ENCODE measurements at places on chromosomes 2 and 18.

DNA sequence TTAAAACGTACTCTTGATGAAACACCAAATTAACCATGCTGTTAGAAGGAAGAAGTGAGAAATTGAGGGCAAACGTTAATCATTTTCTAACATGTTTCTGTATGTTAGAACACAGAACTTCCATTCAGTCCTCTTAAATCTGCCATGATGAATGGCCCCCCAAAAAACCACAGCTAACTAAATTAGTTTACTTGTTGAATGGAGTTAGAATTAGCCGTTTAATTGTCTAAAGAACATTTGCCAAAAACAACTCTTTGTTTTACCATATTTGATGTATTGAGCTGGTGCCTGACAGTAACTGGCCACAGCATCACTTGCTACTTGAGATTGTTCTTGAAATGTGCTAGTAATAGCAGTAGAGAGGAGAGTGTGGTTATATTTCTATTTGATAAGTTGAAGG, 12.7 kb downstream of the CCNYL1 start:
- no peak for DNase-seq

GRCh38 chr18:51448949-51449348, 251.5 kb upstream of the MEX3C start:
- DNase-seq: no peak

GRCh38 chr2:206790311-206790935, 25.0 kb downstream of the FASTKD2 start:
- no peak for DNase-seq

- no peak for DNase-seq
Observed at GRCh38 chr2:196170213-196170605, 1.2 kb downstream of the STK17B start.

DNA sequence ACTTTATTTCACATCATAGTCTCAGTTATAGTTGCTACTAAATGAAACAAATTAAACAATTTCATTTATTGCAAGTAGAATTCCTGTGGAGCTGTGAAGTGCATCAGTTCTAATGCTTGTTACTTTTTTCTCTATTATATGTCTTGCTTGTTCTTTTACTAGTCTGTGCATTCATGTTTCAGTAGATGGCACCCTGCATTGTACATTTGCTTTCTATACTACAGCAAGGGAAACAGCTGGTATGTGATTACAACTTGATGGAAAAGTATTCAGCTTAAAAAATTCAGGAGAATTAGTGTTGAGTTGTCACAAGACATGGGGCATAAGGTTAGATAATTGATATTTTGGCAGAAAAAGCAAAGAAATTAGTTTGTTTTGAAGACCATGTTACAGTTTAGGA, 72.3 kb downstream of the TANK start:
- DNase-seq: no peak

- no peak for DNase-seq
Observed at GRCh38 chr18:36331521-36331971, 34.0 kb downstream of the FHOD3 start.

DNA sequence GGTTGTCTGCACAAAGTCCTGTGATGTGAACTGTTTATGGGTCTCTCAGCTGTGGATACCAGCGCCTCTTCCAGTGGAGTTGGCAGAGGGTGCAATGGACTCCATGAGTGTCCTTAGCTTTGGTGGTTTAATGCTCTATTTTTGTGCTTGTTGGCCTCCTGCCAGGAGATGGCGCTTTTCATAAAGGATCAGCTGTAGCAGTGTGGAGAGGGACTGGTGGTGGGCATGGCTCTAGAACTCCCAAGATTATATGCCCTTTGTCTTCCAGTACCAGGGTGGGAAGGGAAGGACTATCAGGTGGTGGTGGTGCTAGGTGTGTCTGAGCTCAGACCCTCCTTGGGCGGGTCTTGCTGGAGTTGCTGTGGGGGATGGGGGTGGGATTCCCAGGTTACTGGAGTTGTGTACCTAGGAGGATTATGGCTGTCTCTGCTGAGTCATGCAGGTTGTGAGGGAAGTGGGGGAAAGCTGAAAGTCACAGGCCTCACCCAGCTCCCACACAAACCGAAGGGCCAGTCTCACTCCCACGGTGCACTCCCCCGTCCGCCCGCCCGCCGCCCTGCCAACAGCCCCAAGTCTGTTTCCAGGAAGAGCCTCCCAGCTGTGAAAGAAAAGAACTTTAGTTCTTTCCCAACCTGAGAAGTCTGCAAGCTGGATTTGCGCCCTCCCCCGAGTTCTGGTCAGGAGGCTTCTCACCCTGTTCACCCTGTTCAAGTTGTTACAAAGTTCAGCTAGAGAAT, 108.1 kb downstream of the MARCO start:
- DNase-seq: no peak

GRCh38 chr2:127096280-127096679, 10.7 kb downstream of the BIN1 start:
- DNase-seq: no peak

DNA sequence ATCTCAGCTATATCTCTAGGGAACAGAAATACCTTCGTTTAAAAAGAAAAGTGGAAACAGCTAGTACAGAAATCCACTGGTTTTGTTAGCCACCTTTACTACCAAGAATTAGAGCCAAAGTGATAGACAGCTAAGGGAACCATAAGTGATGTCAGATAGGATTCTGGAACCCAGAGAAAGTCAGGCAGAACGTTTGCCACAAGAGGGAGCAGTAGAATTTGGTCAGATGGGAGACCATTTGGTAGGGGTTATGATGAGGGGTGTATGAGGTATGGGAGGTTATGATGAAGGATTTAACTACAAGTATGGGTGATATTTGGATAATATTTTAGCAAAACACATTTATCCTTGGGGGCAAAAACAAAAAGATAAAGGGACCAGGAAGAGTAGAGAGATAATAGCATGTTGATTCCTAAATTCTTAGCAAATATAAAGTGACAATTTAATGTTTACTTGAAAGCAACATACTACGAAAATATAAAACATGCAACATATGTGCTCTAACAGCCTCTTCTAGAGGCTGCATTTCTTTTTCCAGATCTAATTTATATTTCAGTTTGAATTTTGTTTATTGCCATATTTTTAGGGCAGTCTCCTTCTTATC, 3.3 kb downstream of the SLC8A1 start:
- no peak for DNase-seq

GRCh38 chr2:148602885-148603561, 41.5 kb upstream of the EPC2 start:
- no peak for DNase-seq

DNA sequence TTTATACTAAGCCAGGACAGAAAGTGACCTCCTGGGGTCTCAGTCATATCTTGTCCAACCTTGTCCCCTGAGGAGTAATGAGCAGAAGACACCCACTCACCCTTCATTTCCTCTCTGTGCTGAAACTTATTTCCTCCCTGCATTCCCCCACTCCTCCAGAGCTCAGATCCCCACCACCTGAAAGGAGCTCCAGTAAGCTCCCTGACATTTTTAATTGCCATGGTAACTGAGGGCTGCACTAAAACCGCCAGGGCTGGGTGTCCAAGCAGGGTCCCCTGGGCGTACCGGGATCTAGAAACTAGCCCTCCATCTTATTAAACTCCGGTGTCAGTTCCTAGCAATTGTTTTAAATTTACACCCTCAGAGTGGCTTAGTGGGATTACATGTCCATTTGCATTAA, 393.3 kb upstream of the HNRNPA3 start:
- no peak for DNase-seq
